ENCODE measurements at places on chromosomes 4 and X.

DNA sequence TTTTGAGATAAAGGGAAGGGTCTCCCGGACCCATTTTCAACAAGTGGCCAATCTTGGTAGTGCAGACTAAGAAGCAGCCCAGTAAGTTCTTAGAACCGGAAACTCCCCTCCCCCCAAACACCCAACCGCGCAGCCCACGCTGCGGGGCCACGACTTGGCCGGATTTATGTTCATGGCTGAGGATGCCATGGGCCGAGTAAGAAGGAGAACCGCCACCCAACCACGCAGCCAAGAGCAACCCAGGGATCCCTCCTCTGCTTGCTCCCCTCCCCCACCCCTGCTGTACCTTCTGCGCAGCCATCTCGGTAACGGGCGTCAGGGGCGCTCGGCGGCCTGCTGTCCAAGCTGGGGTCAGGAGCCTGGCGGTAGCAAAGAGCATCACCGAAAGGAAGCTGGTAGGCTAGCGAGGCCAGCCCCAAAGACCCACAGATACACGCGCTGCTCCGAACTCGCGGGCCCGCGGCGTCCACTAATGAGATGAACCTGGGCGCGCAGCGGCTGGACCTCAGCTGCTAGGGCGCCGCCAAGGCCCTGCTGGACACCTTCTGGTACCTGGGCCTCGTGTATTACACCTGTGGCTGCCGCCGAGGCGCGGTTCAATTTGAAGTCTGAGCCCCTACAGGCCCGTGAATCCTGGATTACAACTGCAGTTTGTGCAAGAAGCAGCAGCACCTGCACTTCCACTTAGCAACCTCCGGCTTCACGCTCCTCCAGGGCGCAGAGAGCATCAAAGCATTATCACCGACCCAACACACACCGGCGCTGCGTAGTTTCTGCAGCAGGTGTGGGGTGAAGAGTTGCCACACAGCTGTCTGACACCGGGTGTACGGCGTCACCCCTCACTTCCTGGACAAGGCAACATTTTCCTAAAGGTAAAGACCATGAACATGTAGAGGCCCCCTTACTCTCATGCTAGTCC is 63.4 kb downstream of the NUDT10 start:
- peak; percentile 50 for DNase-seq

- DNase-seq, result no peak
Measured at GRCh38 chr4:122673252-122673651, 52.4 kb upstream of the IL21 start.

- no peak for DNase-seq
Measured at GRCh38 chrX:130623518-130623917, 221.7 kb downstream of the RBMX2 start.

DNA sequence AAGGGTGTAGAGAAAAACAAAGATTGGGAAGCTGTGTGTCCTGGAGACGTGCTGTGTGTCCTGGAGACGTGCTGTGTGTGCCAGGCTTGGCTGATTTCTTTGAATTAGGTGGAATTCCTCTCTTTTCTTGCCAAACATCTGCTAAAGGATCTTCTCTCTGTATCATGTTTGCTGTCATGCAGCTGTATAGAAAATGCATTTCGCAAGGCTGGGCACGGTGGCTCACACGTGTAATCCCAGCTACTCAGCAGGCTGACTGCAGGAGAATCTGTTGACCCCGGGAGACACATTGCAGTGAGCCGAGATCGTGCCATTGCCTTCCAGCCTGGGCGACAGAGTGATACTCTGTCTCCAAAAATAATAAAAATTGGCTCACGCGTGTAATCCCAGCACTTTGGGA is 187.0 kb downstream of the CRLF2 start:
- no peak for DNase-seq

DNA sequence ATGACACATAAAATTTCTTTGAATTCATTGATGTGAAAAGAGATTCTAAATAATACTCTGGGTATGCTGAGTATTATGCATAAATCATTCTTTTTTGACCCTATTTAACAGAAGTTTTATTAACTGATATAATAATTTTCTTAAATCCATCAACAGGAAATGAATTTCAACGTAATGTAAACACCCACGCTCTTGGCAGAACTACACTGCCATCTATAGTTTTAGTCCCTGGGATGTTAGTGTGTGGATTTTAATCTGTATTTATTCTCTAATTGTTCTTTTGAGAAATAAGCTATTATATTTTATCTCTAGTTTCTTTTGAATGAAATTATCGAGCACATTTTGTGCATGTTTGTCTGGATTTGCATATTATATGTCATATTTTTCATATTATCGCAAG is 666.8 kb upstream of the NDST4 start:
- DNase-seq, result no peak

DNA sequence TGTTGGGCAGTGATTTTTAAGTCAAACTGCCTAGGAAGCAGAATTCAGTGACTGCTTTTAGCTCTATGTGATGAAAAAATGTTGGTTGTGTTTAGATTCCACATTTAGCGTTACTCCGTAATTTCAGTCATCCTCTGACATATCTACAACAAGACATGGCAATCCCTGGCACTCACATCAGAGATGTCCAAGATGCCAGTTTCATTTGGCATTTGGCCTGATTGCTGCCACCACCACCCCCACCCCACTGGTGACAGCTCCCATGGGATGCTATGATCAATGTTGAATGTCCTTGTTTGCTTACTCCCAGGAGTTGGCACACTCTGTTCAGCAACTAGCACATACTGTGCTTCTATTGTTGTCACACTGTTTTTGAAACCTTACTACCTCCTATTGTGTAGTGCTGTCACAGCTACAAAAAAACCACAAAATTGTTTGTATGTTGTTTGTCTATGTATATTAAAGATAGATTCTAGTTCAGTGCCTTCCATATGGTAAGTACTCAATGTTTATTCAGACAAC is 101.4 kb downstream of the AWAT2 start:
- no peak for DNase-seq

- no peak for DNase-seq
Measured at GRCh38 chr4:37058826-37059225, 185.7 kb upstream of the NWD2 start.

- no peak for DNase-seq
Measured at GRCh38 chr4:12635629-12636028, 848.5 kb downstream of the RAB28 start.

DNA sequence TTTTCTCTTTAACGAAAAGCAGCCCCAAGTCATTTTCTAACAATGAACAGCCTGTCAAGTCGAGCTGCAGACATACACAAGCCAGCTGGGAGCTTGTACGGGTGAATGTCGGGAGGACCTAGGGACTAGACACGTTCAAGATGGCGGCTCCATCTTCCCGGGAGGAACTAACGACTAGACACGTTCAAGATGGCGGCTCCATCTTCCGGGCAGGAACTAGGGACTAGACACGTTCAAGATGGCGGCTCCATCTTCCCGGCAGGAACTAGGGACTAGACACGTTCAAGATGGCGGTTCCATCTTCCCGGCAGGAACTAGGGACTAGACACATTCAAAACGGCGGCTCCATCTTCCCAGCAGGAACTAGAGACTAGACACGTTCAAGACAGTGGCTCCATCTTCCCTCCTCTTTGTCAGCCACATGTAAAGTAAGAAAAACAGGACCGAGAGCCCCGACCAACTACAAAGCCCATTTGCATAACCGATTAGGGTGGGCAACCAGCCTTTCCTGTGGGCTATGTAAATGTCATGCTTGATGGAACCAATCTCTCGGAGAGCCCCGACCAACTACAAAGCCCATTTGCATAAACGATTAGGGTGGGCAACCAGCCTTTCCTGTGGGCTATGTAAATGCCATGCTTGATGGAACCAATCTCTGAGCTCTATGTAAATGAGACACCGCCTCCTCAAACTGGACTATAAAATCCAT is 175.5 kb downstream of the DHRSX start:
- DNase-seq, result peak; percentile 44
